ENCODE measurements at places on chromosomes 4 and X.
A peak's percentile ranks its signal among the peaks of the same experiment; 100 is the strongest.

DNA sequence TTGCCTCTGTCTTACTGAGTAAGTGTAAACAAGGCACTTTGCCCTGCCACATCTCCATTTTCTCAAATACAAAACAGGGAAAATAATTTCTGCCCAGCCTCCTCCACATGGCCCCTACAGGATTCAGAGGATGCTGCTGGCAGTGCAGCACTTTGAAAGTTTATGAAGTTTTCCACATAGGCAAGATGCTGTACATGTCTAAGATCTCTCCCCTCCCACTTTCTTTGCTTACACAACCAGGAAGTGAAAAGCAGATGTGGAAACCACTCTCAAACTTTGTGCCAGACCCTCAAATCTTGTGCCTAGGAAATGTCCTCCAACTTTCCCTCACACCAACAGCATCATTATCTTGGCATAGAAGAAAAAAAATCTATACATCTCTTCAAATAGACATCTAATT is 257.0 kb upstream of the LDB2 start:
- DNase-seq = no peak

DNA sequence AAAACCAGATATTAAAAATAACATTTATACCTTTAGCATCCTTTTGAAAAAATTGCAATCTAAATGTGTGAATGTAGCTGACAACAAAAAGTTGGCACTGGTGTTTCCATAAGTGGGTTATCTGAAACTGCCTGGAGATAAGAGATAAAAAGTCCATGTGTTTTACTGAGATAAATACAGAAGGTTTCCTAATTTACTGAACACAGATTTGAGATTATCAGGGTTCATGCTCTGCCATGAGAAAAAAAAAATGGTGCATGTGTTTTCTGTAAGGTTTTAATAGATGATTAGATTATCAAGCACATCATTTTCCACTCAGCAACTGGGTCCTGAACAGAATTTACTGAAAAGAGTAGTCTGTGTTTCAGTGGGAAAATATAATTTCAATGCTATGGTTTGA is 326.2 kb upstream of the SLIT2 start:
- no peak for DNase-seq

- no peak for DNase-seq
Measured at GRCh38 chrX:11382930-11383329, 89.7 kb downstream of the AMELX start.

DNA sequence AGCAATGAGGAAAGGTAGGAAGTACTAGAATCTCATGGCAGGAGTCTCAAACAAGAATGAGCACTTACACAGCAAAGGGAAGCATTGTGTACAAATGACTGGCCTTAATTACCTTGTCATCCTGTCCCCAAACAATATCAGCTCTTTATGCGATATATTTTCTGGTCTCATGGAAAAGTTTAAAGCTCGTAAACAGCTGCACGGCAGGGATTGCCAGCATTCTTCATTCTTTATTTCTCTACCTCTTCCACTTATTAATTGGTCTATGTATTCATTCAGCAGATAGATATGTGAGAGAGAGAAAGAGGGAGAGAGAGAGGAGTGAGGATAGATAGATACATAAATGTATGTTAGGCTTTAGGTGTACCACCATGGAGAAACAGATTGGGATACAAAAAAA is 155.8 kb upstream of the FAT4 start:
- DNase-seq = no peak

DNA sequence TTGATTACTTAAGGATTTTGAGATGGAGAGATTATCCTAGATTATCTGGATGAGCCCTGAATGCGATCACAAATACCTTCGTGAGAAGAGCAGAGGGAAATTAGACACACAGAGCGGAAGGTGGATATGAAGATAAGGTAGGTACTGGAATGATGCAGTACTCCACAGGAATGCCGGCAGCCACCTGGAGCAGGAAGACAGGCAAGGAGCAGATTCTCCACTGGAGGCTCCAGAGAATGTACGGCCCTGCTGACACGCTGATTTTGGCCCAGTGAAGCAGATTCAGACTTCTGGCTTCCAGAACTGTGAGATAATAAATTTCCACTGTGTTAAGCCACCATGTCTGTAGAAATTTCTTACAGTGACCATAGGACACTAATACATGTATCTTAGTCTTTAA is 79.4 kb upstream of the PITX2 start:
- no peak for DNase-seq

DNA sequence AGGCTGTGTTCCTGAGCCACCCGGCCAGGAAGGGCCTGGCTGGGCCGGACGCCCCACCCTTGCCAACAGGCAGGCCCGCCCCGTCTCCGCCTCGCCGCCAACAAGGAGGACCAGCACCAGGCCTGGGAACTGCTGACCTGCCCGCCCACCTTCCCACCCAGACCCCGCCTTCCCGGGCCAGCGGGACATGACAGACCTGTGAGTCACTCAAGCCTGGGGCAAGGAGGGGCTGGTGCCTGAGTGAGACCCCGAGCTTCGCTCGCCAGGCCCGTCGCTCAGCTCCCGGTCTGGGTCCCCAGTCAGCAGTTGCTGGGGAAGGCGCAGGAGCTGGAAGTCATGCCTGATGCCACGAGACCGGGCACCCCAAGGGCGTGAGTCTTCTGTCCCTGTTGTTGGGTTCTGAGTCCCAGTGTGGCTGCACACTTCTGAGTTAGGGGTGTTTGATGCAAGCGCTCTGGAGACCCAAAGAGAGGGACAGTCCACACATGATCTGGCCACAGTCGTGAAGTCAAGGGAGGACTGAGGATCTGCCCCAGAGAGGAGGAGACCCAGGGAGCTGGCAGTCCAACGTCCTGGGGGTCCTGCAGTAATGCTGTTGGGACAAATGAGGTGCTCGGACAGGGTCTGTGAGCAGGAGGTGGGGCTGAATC is at the start of gene DNASE1L1:
Gene DNASE1L1, minus strand, starts transcription at position 33 of the 650 bp plus-strand sequence. CDS start 3,686 bp downstream, outside the sequence.
- no peak for DNase-seq

DNA sequence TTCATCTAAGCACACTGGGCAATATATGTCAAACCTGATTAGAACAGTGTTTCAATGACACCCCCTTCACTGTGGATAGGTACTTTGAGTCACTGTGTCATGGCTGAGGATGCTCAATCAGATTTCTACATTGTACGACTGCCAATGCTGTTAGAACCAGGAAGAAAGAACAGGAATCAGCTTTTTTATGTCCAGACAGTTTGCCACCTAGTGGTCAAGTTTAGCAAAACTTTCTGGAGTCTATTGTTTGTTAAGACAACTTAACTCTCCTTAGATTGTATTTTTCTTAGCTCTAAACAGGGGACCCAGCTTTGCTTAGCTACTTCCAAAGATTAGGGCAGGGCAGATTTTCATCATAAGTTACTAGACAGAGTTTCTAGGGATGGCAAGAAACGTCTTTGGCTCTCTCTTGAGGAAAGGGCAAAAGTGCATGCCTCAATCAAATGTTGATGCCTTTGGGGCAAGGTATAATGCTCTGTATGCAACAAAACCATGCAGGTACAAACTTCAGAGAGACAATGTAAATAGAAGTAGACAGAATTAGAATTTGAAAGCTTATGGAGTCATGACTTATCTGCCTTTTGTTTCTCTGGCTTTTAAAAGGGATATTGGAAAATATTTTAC is 40.5 kb upstream of the BMP3 start:
- peak; percentile 28 for DNase-seq

GRCh38 chrX:122555925-122556324 is 628.2 kb upstream of the GRIA3 start:
- DNase-seq = no peak

DNA sequence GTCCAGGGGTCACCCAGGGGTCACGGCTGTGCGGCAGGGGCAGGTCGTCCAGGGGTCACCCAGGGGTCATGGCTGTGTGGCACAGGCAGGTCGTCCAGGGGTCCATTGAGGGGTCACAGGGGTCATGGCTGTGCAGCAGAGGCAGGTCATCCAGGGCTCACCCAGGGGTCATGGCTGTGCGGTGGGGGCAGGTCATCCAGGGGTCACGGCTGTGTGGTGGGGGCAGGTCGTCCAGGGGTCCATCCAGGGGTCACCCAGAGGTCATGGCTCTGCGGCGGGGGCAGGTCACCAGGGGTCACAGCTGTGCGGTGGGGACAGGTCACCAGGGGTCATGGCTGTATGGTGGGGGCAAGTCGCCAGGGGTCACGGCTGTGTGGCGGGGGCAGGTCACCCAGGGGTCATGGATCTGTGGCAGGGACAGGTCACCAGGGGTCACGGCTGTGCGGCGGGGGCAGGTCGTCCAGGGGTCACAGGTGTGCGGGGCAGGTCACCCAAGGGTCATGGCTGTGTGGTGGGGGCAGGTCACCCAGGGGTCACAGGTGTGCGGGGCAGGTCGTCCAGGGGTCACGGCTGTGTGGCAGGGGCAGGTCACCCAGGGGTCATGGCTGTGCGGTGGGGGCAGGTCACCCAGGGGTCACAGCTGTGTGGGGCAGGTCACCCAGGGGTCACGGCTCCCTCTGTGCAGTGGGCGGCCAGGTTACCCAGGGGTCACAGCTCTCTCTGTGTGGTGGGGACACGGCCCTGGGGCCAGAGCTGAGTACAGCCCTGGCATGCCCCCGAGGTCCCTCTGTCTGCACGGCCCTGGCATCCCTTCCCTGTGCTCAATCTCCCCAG is 16.0 kb downstream of the ATP5ME start:
- no peak for DNase-seq

DNA sequence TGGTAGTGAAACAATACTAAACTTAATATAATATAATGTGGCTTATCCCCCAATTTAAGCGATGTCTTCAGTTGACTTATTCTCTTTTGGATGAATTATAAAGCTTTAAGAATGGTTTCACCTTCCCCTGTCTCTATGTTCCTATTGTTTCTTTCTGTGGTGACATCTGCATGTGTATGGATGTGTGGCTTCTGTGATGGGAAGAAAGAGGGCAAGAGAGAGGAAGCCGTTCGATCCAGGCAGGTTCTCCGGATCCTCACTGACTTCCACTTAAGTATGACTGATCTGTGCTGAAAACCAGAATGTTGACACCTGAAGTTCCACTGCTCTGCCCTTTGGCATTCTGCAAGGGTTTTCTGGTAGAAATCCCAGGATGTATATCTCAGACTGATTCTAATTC is 1150.8 kb downstream of the STPG2 start:
- DNase-seq = no peak

DNA sequence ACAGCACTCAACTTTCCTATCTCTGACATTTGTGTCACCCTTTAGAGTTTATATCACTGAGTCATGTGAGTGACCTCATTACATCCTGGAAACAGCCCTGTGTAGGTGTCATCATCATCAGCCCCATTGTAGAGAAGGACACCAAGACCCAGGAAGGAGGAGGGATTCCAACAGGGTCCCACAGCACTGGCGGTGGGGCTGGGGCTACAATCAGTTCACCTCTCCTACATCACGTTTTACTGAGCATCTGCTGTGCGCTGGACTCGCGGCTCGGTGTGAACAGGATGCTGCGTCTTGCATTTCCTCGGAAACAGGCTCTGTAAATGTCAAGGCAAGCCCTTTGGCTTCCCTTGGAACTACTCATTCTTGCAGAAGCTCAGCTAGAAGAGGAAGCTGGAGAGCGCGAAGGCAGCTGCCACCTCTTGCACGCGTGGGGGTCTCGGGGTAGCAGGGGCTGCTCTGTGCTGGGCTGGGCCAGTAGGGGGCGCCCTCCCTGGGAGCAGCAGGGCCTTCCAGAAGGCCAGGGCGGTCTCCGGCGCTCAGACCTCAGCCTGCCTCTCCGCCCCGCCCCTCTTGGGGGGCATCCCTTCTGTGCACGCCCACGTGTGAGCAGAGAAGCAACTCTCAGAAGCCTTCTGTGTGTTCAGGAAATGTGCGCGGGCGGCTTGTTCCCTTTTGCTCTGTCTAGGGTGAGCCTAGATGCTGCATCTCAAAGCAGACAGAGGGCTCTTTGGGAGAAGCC is 29.0 kb downstream of the REELD1 start:
- DNase-seq = no peak

DNA sequence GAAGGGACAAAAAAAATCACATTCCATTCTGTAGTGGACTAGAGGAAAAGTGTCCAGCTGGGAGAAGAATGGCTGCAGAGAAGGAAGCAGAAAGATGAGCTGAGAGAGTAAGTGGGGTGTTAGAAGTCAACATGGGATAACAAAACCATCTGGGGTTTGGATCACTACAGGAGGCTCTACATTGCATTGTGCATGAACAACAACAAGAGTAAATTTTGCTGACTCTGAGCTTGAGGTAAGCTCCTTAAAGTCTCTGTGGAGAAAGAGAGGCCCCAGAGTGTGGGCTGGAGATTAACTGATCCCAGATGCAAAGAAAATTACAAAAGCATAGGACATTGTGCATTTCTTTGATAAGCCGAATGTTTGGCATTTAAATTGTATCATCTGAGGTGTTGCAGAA is 128.9 kb downstream of the UGT8 start:
- no peak for DNase-seq

GRCh38 chrX:101774340-101774739 is 114.7 kb upstream of the ARMCX2 start:
- DNase-seq = no peak

DNA sequence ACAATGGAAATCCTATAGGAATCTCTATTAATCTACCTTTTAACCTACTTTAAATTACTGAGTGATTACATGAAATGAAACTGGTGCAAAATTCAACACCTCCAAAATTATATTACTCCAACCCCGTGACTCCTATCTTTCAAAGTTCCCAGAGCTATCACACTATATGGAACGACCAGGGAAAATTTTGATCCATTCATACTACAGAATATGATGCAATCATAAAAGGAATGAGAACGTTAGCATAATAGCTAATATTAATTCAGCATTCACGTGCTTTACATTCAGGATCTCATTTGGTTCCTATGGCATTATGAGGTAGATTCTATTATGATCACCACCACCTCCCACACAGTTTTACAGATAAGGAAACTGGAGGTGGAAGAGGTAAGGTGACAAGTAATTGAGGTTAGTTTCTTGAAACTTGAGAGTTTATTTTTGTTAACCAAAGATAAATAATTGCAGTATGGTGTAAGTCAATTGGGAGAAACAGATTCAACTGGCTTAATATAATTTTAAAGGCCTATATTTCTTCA is 29.4 kb upstream of the INTS6L start:
- DNase-seq = no peak

DNA sequence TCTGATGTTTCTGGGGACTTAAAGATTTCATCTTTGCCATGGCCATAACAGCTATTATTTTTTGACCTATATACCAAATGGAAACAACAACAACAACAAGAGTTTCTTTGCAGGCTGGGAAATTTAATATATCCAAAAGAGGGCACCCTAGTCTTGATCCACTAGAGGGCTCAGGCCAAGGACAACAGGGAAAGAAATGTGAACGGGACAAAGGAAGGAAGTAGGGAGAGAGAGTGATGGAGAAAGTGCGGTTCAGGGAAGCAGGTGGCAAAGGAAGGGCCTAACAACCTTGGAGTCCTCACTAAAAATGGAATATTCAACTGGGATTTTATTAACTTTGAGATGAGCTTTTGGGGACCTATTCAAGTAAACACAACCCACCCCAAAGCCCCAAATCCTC is 67.8 kb upstream of the SCML1 start:
- no peak for DNase-seq

- DNase-seq = no peak
Measured at GRCh38 chrX:10043386-10043785, 76.2 kb downstream of the CLDN34 start.

GRCh38 chr4:138090918-138091676 is 151.1 kb downstream of the SLC7A11 start:
- no peak for DNase-seq

DNA sequence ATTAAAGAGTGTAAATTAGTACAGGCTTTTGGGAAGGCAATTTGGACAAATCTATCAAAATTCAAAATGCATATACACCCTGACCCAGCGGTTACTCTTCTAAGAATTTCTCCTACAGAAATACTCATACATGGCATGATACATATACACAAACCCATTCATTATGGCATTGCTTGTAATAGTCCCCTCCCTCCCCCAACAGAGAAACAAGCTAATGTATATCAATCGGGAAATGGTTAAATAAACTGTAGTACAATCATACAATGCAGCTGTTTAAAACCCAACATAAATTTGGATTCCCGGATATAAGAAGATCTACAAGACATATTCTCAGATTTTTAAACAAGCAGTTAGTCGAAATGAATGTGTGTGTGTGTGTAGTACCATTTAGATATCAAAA is 808 bp downstream of the HUWE1 start:
- DNase-seq = peak; percentile 67

Measured in NCI-H2227 treated with DMSO at 0.1 percent for 48 hours (cell line).